Activated T-helper 17 cell treated with anti-CD3 and anti-CD28 coated beads, Interleukin-2, amount 50 U/mL, for 72 hours (primary cell): ENCODE measurements at places on chromosomes 7 and 10.
A peak's percentile ranks its signal among the peaks of the same experiment; 100 is the strongest.

DNA sequence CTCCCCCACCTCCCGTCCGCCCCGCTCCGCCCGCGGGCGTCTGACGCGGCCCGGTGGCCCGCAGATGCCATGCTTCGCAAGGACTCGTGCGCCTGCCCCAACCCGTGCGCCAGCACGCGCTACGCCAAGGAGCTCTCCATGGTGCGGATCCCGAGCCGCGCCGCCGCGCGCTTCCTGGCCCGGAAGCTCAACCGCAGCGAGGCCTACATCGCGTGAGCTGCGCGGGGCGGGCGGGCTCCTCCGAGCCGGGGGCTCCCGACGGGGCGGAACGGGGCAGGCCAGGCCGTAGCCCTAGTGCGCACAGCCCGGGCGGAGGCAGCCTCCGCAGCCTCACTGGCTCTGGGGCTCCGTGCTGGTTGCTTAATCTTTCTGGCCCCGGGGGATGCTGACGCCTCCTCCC lies 2.8 kb downstream of the ASIC3 start:
- peak; percentile 67 for ATAC-seq
- no peak overlapping the region for H3K27ac ChIP-seq
- no peaks in the 10 kb centered on the region for H3K36me3 ChIP-seq
- peaks cover 3% of the 10 kb centered on the region for H3K4me1 ChIP-seq

DNA sequence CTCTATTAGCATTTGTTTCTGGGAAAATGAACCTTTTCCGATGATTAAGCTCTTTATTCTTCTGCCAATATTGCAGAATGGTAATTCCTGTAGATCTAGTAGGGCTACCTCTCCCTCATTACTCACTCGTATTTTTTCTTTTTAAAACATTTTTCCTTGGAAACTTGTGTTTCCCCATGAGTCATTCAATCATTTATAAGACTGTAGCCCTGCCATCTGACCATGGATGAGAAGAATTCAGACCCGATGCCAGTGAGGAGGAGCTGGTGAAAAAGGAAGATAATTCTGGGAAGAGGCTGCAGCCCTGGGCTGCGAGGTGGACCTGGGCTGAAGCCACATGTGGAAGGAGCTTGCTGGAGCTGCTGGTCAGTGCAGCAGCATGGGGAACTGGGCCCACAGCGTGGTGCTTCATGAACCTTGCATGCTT lies 242.8 kb downstream of the KLF6 start:
- H3K4me1 ChIP-seq, result no peaks in the 10 kb centered on the region
- no peak overlapping the region for H3K4me3 ChIP-seq
- H3K36me3 ChIP-seq, result no peaks in the 10 kb centered on the region
- no peak for ATAC-seq

DNA sequence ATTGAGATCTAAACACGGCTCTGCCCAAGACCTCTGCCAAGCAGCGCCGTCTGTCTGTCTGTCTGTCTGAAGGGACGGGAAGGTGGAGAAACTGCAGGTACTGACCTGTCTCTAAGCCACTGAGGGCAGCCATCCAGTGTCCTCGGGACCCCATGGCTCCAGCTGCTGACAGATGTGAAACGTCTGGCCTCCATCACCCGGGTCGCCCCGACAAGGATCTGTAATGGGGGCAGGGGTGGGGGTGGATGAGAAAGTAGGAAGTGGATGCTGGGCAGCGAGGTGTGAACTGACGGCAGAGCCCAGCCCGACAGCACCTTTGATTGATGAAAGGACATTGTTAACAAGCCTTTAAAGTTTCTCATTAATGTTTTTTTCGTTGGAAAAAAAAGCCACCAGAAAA lies 193.1 kb downstream of the EBF3 start:
- ATAC-seq, result no peak
- no peaks in the 10 kb centered on the region for H3K4me1 ChIP-seq
- H3K27me3 ChIP-seq, result no peaks in the 10 kb centered on the region
- no peak overlapping the region for H3K4me3 ChIP-seq
- peaks cover 20% of the 10 kb centered on the region for H3K36me3 ChIP-seq

GRCh38 chr7:78510580-78511188 lies 712.1 kb downstream of the PHTF2 start:
- H3K4me1 ChIP-seq, result no peaks in the 10 kb centered on the region
- H3K36me3 ChIP-seq, result no peaks in the 10 kb centered on the region
- H3K27me3 ChIP-seq, result no peaks in the 10 kb centered on the region

GRCh38 chr10:44372181-44372580 lies 12.7 kb downstream of the CXCL12 start:
- H3K4me1 ChIP-seq, result no peaks in the 10 kb centered on the region
- H3K27ac ChIP-seq, result no peak overlapping the region
- ATAC-seq, result no peak

DNA sequence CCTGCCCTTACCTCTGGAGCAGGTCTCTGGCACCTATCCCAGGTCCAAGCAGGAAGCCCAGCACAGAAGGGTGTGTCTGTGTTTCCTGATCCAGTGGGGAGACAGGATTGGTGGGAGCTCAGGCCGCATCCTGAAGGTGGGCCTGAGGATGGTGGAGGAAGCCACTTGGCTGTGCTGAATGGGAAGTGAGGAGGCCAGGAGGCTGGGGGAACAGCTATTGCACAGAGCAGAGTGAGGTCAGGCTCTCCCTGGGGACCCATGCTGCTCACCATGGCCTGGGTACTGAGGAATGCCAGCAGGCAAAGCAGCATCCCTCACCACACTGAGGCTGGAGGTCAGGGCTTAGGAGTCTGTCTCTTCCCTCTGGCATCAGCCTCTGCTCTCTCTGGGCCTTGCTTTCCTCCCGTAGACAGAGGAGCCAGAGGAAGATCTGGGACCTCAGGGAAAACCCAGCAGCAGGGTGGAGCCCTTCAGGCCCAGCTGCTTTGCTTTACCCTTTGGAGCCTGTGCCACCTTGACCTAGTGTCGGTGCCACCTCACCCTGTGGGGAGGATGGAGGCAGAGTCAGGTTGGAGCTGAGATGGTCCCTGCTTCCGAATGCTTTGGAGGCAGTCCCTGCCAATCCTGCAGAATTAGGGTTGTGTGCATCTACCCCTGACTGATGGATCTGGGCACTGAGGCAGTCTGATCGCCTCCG lies 39.0 kb downstream of the CDH23 start:
- no peak for ATAC-seq
- H3K36me3 ChIP-seq, result no peaks in the 10 kb centered on the region
- no peaks in the 10 kb centered on the region for H3K4me1 ChIP-seq
- peaks cover 7% of the 10 kb centered on the region for H3K27me3 ChIP-seq

GRCh38 chr10:96676272-96677112 lies 43.8 kb downstream of the PIK3AP1 start:
- no peaks in the 10 kb centered on the region for H3K27me3 ChIP-seq
- H3K27ac ChIP-seq, result no peak overlapping the region
- H3K4me1 ChIP-seq, result no peaks in the 10 kb centered on the region
- H3K36me3 ChIP-seq, result no peaks in the 10 kb centered on the region

DNA sequence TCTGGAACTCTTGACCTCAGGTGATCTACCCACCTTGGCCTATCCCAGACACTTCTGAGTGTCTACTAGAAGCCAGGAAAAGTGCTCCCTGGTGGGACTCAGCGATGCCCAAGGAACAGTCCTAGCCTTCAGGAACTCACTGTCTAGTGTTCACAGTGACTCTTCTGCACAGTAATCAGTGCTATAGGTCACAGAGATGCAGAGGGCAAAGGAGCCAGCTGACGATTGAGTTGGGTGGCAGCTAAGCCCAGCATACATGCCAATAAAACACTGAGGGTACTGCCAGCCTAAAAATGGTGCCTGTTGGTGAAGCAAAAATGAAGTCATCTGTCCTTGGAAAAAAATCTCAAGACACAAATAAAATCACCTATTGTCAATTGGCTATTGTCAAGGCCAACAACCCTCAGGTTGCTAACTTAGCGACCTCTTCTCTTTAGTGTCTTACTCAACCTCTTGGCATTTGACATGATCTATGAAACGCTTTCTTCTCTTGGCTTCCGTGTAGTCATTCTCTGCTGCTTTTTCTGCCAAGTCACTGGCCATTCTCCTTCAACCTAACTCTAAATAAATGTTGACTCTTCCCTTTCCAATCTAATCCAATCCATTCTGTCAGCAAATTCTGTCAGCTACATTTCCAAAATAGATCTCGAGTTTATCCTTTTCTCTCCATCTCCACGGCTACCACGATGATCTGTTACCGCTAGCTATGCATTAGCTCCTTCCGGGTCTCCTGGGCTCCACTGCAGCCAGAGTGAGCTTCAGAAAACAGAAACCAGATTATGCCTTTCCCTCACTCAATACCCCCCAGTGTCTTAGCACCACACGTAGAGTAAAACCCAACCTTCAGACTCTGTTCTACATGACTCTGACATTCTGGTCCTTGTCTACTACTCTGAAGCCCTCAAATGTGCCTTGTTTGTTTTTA lies 99.2 kb downstream of the ATXN7L1 start:
- H3K36me3 ChIP-seq, result no peaks in the 10 kb centered on the region
- no peaks in the 10 kb centered on the region for H3K27me3 ChIP-seq
- H3K4me1 ChIP-seq, result no peaks in the 10 kb centered on the region
- ATAC-seq, result no peak
- H3K4me3 ChIP-seq, result no peak overlapping the region
- no peak overlapping the region for H3K27ac ChIP-seq

- no peaks in the 10 kb centered on the region for H3K36me3 ChIP-seq
- H3K27ac ChIP-seq, result no peak overlapping the region
- ATAC-seq, result no peak
- H3K27me3 ChIP-seq, result no peaks in the 10 kb centered on the region
- peaks cover 3% of the 10 kb centered on the region for H3K4me1 ChIP-seq
Measured at GRCh38 chr10:103295374-103296015, 18.6 kb downstream of the INA start.

- no peak overlapping the region for H3K27ac ChIP-seq
- H3K4me3 ChIP-seq, result no peak overlapping the region
- no peaks in the 10 kb centered on the region for H3K36me3 ChIP-seq
- no peak for ATAC-seq
- H3K27me3 ChIP-seq, result no peaks in the 10 kb centered on the region
Measured at GRCh38 chr7:147810269-147810668, 780.3 kb upstream of the C7orf33 start.

DNA sequence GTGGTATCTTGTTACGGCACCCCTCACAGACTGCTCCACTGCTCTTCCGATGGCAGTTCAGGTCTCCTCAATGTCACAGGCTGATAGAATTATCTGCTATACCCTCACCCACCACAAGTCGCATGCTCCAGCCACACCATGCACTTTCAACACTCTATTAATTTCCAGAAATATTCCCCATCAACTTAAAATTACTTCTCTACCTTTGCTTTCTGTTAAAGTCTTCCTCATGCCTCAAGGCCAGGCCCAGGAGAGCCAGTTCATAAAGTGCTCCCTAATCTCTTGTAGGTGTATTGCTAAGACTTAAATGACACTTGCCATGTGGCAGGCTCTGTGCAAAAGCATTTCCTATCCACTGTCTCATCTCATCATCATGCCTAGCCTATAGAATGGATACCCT lies 105.9 kb upstream of the ARID5B start:
- no peaks in the 10 kb centered on the region for H3K4me1 ChIP-seq
- H3K36me3 ChIP-seq, result no peaks in the 10 kb centered on the region
- no peak overlapping the region for H3K27ac ChIP-seq
- no peak for ATAC-seq

DNA sequence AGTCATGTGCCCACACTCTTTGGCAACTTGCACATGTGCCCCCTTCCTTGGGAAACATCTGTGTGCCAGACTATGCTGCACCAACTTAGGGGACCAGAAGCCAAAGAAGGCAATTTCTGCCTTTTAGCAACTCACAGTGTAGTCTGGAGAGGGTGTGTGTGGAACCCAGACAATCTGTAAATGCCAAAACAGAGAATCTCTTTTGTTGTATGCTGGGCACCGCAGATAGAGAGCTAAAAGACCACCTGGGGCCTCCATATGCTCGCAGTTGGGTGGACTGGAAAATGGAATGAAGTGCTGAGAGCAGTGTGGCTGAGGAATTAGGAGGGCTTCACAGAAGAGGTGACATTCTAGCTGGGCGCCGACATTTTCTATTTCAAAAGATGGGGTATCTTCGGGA lies 26.4 kb downstream of the UBTD1 start:
- H3K36me3 ChIP-seq, result no peaks in the 10 kb centered on the region
- no peaks in the 10 kb centered on the region for H3K4me1 ChIP-seq
- H3K27ac ChIP-seq, result no peak overlapping the region

- no peak overlapping the region for H3K4me3 ChIP-seq
- ATAC-seq, result no peak
- H3K36me3 ChIP-seq, result no peaks in the 10 kb centered on the region
- H3K4me1 ChIP-seq, result no peaks in the 10 kb centered on the region
- no peak overlapping the region for H3K27ac ChIP-seq
- H3K27me3 ChIP-seq, result peaks cover 5% of the 10 kb centered on the region
Measured at GRCh38 chr7:22469371-22470143, 30.4 kb downstream of the STEAP1B start.

DNA sequence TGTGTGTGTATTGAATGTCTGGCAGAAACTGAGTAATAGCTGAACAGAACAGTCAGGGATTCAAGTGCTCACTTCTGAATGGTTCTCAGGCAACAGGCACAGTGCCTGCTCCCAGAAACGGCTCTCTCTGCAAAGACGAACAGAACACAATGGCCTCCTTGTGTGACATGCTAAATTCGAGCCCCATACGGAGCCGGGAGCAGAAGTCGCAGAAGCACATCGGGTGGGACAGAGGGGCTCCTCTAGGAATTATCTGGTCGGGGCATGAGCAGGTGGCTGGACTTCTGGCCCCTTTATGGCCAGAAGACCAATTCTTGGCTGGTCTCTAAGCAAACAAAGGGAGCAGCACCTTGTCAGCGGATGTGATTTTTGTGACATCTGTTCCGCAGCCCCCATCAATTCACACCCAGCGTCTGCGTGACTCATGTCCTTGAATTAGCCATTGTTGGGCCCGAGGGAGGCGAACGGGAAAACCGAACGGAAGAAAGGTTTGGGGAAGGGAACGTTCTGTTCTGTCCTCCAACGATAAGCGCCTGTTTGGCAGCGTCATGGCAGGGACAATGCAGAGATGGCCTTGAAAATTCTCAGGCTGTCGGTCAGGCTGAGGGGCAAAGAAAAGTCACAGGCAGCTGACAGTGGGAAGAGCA lies 47.3 kb upstream of the NPTX2 start:
- no peaks in the 10 kb centered on the region for H3K4me1 ChIP-seq
- H3K36me3 ChIP-seq, result no peaks in the 10 kb centered on the region
- H3K27ac ChIP-seq, result no peak overlapping the region
- H3K4me3 ChIP-seq, result no peak overlapping the region
- peaks cover 7% of the 10 kb centered on the region for H3K27me3 ChIP-seq

GRCh38 chr7:118758582-118758981 lies 534.1 kb downstream of the ANKRD7 start:
- no peak overlapping the region for H3K4me3 ChIP-seq
- no peaks in the 10 kb centered on the region for H3K27me3 ChIP-seq
- H3K4me1 ChIP-seq, result no peaks in the 10 kb centered on the region

- ATAC-seq, result no peak
- no peaks in the 10 kb centered on the region for H3K27me3 ChIP-seq
- H3K4me1 ChIP-seq, result peaks cover 6% of the 10 kb centered on the region
- H3K4me3 ChIP-seq, result no peak overlapping the region
- H3K27ac ChIP-seq, result no peak overlapping the region
- no peaks in the 10 kb centered on the region for H3K36me3 ChIP-seq
Measured at GRCh38 chr7:139897422-139898090, 68.5 kb downstream of the TBXAS1 start.
